Suppressor macrophage treated with lipopolysaccharide for 1 hour (primary cell): ENCODE measurements at places on chromosomes 5 and 9.
A peak's percentile ranks its signal among the peaks of the same experiment; 100 is the strongest.

- DNase-seq: no peak
Observed at GRCh38 chr9:2802494-2802921, 41.4 kb downstream of the PUM3 start.

GRCh38 chr9:104748359-104749031, 1.0 kb downstream of the NIPSNAP3A start:
- peak; percentile 51 for DNase-seq

GRCh38 chr5:63878788-63879187, 83.5 kb downstream of the HTR1A start:
- DNase-seq: no peak

DNA sequence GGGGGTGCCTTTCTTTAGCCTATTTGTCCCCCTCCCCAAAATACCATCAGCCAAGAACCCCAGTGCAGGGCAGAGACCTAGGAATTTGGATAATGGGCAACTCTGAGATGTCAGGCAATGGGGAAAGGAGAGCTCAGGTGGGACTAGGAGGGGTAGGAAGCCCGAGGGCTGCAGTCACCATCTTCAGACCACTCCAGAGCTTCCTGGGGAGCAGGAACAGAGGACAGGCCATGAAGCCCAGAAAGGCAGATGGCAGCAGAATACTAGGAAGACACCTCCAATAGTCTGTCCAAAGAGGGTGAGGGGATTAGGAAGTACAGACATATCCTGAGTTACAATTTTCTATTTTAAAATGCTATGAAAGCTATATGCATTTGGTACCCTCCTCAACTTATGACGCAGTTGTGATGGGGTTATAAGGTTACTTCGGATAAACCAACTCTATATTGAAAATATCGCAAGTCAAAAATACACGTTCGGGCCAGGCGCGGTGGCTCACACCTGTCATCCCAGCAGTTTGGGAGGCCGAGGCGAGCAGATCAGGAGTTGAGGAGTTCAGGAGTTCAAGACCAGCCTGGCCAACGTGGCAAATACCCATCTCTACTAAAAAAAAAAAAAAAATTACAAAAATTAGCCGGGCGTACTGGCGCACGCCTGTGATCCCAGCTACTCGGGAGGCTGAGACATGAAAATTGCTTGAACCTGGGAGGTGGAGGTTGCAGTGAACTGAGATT, 34.6 kb upstream of the IL17B start:
- DNase-seq: no peak

- no peak for DNase-seq
Observed at GRCh38 chr9:133592731-133593409, 16.3 kb downstream of the FAM163B start.

- no peak for DNase-seq
Observed at GRCh38 chr9:37621273-37622121, 29.1 kb upstream of the TOMM5 start.

GRCh38 chr9:89375191-89375760, 57.0 kb downstream of the SECISBP2 start:
- DNase-seq: peak; percentile 35
